ENCODE measurements at places on chromosomes 6 and 20.

- no peak for DNase-seq
Measured at GRCh38 chr6:34349211-34349610, 43.3 kb downstream of the NUDT3 start.

GRCh38 chr6:38169221-38169976 lies 349.9 kb downstream of the ZFAND3 start:
- DNase-seq, result no peak

DNA sequence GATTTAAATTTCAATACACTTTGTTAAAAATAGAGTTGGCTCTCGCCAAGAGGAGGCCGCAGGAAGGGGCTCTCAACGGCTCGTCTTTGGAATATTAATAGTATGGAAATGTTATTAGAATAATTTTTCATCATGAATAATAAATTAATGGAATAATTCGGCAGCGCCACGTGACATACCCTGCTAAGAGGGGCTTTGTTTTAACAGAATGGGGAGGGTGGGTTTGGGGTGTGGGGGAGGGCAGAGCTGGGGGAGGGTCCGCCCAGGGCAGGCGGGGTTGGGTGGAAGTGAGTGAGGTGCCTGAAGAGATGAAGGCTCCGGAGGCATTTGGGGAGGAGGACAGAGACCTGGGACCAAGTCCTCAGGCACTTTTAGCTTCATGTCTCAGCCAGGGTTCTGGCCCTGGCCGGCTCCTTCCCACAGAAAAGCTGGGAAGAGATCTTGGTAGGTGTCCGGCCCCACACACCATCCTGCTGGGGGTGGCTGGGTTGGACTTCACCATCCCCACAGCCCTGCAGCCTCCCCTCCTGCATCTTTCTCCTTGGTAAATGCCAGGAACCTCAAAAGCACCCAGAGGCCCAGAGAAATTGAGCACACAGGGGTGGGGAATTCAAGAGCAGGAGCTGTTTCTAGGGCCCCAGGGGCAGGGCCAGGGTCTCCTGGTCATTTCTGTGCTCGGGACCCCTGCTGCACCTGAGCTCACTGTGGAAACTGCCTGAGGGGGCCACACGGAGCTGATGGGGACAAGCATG lies 93.6 kb upstream of the BHLHE23 start:
- DNase-seq, result no peak

DNA sequence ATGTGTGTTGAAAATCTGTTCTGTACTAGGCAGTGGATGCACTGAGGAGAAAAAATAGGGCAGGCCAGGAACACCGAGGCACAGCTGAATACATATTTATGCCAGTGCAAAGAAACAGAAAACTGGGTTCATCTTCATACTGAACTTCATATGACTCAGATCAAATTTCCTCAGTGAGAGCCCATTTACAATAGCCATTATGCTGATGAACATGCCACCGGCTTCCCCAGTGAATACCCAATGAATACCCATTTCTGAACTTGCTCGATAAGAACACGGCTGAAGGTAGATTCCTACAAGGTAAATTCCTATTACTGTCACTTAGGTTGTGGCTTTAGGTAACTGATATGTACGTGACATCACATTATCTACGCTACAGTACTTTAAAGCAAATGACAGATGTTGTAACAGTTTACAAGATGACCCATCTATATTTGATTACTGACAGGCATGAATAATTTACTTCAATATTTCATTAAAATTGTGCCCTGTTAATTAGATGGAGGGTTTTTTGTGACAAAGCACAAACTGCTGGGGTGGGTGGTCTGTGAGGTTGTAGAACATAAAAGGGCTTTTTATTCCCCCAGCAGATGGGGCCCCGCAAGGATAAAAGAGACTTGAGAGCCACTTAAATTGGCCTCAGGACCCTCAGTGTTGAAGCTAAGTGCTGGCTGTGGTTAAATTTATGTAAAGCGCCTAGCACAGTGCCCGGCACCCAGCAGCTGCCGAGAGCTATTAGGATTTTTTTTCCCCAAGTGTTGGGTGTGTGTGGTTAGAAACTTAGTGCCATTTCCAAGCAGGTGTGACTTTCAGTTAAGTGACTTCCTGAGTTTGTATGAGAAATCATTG lies 264.5 kb downstream of the CD83 start:
- no peak for DNase-seq

- DNase-seq, result no peak
Measured at GRCh38 chr20:17298171-17298570, 71.3 kb downstream of the PCSK2 start.

DNA sequence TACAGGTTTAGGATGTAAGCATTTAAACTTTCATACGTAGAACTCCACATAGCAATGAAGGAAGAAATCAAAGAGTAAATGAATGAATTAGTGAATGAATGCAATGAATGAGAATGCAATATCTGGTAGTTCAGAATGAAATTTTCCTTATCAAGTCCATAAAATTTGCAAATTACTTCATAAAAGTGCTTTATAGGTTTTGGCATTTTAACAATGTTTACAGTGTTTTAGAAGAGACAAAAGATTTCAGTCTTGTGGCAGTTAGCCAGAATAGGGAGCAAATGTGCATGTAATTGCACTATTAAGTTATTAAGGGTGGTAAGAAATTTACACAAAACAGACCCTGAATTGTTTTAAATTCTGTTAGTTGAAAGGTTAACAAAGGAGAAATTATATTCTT lies 739.4 kb upstream of the FLRT3 start:
- DNase-seq, result no peak

DNA sequence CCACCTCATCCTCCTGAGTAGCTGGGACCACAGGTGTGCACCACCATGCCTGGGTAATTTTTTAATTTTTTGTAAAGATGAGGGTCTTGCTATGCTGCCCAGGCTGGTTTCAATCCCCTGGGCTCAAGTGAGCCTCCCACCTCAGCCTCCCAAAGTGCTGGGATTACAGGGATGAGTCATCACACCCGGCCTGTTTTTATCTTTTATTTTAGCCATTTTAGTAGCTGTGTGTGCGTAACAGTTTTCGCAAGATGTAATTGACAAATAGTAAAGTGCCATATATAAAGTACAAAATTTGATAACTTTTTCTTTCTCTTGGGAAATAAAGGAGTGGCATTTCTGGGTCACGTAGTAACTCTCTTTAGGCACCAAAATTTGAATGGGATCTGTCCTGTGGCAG lies 21.4 kb downstream of the SNAI1 start:
- no peak for DNase-seq

GRCh38 chr6:129992881-129993280 lies 25.5 kb upstream of the L3MBTL3 start:
- no peak for DNase-seq

- no peak for DNase-seq
Measured at GRCh38 chr6:53244958-53245357, 96.3 kb upstream of the GCM1 start.

DNA sequence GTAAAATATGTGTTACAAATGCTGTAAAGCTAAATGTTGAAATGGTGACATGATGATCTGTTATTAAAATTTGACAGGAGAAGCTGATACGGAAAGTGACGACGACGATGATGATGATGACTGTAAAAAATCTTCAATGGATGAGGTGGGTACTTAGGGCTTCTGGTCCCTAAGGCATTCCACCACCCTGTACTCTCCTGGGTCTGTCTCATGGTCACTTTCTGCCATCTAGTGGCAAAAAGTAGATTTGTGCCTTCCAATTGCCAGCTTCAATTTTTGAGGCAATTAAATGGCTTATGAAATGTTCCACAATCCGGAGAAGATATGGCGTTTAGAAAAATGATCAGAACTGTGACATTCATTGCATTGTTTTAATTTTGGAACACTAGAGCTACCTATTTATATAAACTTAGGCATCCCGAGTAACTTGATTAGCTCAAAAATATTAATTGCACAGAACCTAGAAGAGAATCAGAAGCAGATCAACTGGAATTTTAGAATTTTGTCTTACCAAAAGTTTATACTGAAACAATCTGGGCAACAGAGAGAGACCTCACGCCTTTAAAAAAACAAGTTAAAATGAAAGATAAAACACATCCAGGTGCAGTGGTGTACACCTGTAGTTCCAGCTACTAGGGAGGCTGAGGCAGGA lies 346.5 kb upstream of the PLCB4 start:
- DNase-seq, result peak; percentile 19

- DNase-seq, result peak; percentile 85
Measured at GRCh38 chr6:106098383-106099234, 12.5 kb downstream of the PRDM1 start.
